ENCODE measurements at places on chromosomes 2 and 18.

DNA sequence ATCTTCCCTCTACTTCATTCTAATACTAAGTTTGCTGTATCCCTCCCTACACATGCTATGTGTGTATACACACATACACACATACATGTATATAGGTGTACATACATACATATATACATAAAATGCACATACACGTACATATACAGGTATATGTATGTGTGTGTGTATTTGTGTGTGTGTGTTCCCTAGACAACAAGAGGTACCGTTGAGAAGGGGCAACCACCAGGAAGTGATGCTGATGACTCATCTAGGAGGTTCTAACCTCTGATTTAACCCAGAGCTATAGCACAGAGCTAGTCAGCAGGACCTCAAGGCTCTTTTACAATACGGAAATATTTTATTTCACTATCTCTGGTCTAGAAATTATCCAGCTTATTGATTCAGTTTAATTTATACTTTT is 139.2 kb downstream of the LAMA3 start:
- peak; percentile 42 for DNase-seq

GRCh38 chr2:222677981-222678380 is 6.5 kb downstream of the MOGAT1 start:
- no peak for DNase-seq

DNA sequence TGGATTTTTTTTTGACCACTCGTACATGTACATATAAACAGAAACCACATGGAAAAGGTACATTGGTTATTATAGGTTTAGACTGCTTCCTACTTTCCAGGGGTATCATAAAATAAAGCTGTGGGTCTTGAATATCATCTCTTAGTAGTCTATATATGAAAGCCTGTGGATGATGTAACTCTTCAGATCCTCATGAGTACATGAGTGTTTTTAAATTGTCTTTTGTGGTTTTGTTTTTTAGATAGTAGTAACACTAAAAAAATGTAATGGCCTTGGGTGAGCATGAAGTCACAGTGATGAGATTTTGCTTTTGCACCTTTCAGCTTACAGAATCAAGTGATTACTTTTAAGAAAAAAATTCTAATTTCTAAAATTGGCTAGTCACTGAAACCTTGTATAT is 80.2 kb downstream of the RAB3GAP1 start:
- no peak for DNase-seq

DNA sequence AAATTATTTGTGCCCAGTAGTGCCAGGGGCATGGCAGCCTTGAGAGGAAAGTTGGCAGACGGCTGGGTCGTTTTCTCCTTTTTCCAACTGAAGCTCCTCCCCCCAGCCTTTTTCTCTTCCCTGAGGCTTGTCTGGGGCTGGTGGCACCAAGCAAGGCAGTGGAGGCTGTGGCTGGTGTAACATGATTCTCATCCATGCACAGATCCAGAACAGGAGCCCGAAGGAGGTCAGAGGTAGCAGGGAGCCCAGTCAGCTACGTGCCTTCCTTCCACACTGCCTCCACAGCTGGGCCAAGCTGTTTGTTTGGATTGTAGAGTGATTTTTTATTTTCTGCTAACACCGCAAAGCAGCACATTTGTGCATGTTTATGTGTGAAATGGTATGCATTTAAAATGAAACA is 170.3 kb upstream of the MGAT5 start:
- DNase-seq: no peak

GRCh38 chr2:210617732-210618330 is 61.4 kb downstream of the CPS1 start:
- no peak for DNase-seq

GRCh38 chr2:213316001-213316735 is 31.9 kb downstream of the SPAG16 start:
- no peak for DNase-seq

DNA sequence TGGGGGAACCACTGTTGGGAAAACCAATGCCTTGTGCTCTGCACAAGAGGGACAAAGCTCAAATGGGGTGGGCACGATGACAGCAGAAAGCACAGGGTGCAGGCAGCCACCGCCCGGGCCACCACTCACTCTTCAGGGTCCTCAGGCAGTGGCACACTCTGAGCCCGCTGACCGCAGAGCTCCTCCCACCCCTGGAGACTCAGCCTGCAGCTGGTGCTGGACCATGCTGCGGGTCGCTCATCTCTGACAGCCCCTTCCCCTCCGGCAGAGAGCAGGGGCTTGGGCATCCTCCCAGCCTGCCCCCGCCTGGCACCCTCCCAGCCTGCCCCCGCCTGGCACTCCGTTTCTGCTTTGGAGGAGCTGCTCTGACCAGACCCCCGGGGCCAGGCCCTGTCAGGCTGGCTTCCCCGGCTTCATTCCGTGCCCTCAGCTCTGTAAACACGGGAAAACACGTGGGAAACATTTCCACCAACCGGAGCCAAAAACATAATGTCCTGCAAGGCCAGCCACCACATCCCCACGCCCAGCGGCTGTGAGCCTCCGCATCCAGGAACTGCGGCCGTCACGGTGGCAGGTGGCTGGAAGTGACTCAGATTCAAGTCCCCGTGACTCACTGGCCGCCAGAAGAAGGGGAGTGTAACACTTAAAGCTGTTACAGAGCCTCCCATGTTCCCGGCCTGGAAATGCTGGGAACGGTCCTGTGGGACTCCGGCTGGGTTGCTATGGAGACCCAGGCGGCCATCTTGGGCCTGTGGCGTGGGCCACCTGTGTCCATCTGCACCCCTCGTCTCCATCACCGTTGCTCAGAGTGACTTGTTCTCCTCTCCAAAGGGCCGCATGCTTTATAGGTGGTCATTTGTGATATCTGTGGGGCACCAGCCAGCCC is 6.8 kb upstream of the SNED1 start:
- DNase-seq: no peak

- DNase-seq: peak; percentile 41
These were observed 66.3 kb upstream of the TCF7L1 start for GRCh38 chr2:85066874-85067351.

DNA sequence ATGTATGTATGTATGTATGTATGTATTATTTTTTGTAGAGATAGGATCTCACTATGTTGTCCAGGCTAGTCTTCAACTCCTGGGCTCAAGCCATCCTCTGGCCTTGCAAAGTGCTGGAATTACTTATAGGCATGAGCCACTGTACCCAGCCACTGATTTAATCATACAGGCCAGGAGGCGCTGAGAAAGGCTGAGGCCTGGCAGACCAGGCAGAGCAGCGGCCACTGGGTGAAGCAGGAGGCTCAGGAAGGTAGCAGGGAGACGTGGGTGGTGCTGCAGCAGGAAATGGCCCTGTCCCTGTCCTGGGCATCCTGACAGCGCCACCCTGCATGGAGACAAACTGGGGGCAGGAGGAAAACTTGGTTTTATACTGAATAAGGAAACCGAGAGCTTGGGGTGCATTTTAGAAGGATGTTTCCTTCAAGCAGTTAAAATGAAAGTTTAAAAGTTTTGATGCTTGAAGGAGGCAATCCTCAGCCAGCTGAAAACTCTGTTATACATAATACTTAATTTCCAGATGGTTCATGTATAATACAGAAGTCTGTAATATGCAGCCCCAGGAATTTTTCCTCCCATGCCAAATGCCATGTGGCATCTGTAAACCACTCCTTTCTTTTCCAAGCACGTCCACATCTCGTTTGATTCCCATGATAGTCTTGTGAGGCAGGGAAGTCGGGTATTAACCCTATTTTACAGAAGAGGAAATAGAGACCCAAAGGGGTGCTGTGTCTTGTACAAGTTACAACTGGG is 182.4 kb downstream of the CELF4 start:
- DNase-seq: no peak

DNA sequence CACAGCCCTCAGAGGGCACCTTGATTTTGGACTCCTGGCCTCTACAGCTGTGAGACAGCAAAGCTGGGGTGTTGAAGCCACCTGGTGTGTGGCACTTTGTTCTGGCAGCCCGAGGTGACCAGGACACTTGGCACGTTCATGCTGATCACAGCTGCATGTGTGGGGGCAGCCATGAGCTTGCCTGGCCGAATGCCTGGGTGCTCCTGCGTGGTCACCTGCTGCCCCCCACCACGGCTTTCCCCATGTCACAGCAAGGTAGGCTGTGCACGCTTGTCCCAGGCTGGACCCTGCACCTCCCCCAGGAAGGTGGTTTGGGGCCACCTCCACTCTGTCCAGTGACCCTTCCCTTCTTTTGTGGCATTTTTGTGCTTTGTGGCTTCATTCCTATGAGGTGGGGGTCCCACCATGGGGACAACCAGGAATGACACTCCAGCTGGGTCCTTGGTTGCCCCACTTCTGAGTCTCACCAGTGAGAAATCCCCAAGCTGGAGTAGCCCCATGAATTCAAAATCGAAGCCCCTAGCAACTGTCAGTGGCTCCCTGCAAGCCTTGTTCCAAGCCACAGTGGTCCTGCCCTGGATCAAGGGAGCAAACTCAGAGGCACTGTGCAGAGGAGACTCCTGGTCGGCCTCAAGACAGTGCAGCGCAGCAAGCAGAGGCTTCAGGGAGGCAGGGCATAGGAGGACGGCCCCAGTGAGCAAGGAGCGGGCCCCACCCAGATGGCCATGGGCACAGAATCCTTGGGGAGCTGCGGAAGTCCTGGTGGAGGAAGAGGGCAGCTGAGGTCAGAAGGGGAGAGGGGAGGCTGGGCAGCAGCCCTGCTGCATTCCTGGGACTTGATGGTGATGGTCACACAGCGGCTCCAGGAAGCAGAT is 121.4 kb upstream of the HS6ST1 start:
- DNase-seq: no peak

GRCh38 chr2:192145496-192145895 is 49.2 kb downstream of the TMEFF2 start:
- DNase-seq: no peak

GRCh38 chr2:66438891-66439811 is 4.2 kb downstream of the MEIS1 start:
- no peak for DNase-seq

DNA sequence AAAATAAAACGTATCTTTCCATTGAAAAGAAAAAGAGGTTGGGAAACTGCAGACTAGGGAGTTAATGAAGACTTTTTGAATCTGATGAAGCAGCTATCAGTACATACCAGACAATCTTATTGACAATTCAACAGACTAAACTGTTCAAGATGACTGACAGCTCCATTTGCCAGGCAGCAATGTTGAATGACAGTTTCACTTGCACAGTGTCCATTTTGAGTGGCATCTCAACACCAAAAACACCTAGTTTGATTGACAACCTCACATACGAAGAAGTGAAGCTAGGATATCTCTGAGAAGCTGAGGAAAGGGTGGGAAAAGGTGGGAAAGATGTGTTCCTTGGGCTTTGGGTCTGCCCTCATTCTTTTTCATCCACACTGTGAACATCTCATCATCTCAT is 315.0 kb upstream of the SYT4 start:
- DNase-seq: no peak

- no peak for DNase-seq
These were observed 10.8 kb downstream of the TUBB6 start for GRCh38 chr18:12318857-12319256.

DNA sequence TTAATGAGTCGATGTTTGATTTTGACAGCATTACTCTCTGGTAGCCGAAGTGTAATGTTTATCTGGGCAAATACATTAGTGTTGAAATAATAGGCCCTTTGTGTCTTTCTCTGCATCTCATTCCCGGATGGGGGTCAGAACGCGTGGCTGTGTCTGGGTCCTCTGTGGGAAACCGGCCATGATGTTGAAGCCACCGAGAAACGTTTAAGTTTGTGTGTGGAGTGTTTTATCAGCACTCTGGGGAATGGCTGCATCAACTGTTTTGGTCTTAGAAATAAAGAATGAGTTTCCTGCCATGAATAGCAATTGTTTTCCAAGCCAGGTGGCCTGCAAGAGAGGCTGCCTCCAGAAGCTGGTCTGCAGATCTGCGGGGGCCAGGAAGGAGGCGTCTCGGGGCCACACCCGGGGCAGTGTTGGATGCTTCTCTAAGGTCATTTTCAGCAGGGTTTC is 69.7 kb downstream of the RNF144A start:
- DNase-seq: no peak

DNA sequence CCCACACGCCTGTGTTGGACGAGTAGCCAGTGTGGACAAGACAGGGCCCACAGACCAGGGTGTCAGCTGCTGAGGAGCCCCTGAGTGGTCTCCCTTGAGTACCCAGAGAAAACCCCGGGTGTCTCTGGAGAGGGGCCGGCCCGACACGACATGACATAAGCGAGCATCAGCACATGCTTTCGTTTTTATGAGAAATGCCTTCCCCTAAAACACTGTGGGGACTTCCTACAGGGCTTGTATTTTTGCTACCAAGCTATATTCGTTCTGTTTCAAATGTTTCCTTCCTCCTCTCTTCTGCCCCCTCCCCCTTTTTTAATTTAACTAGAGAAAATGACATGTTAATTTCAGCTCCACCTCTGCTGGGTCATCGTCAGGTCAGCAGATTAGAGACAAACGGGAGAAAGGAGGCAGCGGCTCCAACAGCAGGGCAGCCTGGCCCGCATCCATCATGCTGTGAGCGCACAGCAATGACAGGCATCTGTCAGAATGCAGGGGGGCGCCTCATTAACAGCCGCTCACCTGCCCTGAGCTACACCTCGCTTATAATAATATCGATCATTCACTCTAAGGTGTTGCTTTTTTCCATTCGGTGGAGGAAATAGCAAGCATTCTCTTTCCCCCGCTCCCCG is 286.2 kb downstream of the ZNF516 start:
- DNase-seq: no peak

- DNase-seq: no peak
These were observed 69.5 kb downstream of the EVA1A start for GRCh38 chr2:75491129-75491753.

DNA sequence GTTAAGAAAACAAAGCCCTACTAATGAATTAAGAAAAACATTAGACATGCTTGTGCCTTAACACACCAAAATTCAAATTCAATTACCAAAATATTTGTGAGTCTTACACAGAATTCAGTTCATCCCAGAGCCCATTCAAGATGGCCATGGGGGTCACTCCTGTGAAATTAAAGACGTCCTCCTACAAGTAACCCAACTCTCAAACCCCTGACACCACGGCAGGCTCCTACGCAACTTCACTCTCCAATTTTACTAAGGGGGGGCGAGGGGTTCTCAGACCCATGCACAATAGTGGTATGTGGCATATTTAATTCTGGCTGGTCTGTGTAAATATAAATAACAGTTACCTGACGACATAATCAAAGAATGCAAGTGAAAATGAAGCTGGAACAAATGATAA is 5.0 kb downstream of the ZNF516 start:
- no peak for DNase-seq

- DNase-seq: no peak
These were observed 614.4 kb upstream of the TMEFF2 start for GRCh38 chr2:192809173-192809572.

DNA sequence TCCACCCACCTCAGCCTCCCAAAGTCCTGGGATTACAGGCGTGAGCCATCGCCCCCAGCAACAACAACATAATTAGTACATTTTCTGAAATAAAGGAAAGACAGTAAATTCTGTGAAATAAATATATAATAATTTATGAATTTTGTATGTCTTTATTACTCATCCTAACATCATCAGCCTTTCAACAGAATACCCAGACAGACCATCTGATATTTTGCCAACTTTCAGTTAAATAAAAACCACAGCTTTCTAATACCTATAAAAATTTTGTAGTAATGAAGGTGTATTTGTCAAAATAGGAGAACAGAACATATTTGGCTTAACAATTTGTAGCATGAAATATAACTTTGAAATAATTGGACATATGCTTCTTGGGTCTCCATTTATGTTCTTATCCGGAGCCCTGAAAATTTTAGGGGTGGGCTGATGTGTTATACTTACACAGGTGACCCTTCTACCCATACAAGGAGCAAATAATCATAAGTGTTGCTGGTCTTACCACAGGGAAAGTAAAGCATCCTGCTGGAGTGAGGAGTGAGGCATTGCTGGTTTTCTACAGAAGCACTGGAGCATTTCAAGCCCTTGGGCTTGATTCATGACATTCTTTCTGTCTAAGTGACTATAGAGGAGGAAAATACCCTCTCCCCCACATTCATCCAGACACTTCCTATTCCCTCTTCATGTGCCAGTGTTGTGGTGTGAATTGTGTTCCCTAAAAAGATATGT is 99.3 kb downstream of the SPOPL start:
- DNase-seq: no peak
